ENCODE measurements at places on chromosomes 1 and 21.

- no peak for DNase-seq
These were observed 421.5 kb downstream of the PTPRU start for GRCh38 chr1:29657816-29658215.

GRCh38 chr1:247444571-247444970 lies 13.3 kb downstream of the OR2B11 start:
- no peak for DNase-seq

- DNase-seq, result no peak
These were observed 260.1 kb downstream of the VAV3 start for GRCh38 chr1:107704911-107705310.

- no peak for DNase-seq
These were observed 33.5 kb upstream of the HHAT start for GRCh38 chr1:210294999-210295745.

- DNase-seq, result no peak
These were observed 294.9 kb upstream of the ADGRL2 start for GRCh38 chr1:81505831-81506230.

GRCh38 chr1:85707267-85707989 lies 805 bp downstream of the ZNHIT6 start:
- no peak for DNase-seq

- no peak for DNase-seq
These were observed 20.0 kb downstream of the MEF2D start for GRCh38 chr1:156480411-156481192.

DNA sequence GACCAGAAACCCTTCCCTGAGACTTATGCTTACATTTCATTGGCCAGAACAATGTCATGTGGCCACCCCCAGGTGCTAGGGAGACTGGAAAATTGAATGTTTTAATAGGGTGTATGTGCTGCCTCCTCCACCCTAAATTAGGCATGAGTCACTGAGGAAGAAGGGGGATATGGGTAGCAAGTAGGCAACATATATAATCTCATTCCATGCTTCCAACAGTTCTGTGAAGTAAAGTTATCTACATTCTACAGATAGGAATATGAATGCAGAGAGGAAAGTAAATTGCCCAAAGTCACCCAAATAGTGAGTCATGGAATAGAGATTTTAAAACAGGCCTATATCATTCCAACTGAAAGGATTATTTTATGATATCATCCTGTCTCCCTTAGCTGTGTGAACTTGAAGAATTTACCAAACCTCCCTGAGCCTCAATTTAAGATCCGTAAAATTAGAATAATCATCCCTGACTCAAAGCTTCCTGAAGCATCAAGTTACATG lies 168.6 kb upstream of the FGGY start:
- no peak for DNase-seq

- DNase-seq, result no peak
These were observed 29.6 kb upstream of the LRRC8D start for GRCh38 chr1:89791064-89791726.

GRCh38 chr1:100038660-100039287 lies 69.0 kb downstream of the SLC35A3 start:
- peak; percentile 47 for DNase-seq

DNA sequence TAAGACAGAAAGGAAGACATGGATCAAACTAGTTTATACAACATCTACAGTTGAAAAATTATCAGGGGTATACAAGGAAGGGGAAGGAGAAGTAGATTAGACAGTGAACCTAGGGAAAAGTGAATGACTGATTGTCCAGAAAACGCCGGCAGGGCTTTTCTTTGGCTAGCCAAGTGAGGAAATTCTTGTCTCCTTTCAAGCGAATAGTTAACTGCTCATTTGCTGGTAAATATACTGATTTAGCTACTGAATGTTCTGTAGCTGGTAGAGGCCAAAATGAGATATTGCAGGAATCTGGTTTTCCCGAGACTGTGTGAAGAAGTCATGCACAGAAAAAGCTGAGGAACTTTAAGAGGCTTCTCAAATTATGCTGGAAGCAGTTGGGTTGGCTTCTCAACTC lies 128.5 kb upstream of the ZNHIT6 start:
- no peak for DNase-seq

DNA sequence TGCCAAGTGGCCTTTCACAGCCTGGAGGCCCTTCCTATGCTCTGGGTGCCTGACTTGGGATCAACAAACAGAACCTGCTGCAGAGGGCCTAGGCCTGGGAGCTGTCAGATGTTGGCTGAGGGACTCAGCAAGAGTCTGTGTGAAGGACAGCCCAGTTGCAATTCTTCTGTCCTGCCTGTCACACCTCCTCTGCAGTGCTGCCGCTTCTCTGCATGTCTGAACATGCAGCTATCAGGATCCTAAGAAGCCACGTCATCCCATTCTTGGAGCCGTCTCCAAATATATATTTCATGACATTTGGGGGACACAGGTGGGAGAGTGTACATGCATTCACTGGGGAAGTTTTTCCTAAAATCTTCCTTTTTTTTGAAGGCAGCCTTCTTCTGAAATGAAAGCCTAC lies 8.6 kb downstream of the FCAMR start:
- DNase-seq, result no peak

DNA sequence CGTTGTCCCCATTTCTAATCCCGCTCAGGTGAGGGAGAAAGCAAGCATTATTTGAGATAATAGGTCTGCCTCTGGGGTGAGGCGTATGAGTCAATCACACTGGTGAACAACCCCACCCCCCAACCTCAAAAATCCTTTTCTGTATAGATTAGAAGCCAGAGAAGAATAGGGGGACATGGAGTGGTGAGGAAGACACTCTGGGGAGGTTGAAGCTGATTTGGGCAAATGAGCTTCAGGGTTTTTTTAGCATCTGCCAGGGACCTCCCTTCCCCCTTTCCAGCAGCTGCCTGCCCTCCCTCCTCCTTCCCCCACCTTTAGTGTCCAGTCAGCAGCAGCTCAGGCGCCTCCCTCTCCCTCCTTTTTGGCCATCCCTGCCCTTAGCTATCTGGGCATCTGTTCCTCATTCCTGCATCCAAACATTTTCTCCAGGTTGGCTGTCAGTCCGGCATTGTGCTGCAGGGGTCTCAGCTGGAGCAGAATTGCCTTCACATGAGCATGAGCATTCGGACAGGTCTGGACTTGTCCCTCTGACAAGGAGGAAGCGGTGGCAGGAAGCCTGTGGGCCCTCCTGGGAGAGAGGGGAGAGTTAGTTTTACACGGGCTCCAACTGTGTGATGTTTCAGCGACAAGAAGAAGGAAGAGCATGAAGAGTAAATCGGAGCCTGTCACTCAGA lies 30.8 kb upstream of the PTGFRN start:
- DNase-seq, result no peak

DNA sequence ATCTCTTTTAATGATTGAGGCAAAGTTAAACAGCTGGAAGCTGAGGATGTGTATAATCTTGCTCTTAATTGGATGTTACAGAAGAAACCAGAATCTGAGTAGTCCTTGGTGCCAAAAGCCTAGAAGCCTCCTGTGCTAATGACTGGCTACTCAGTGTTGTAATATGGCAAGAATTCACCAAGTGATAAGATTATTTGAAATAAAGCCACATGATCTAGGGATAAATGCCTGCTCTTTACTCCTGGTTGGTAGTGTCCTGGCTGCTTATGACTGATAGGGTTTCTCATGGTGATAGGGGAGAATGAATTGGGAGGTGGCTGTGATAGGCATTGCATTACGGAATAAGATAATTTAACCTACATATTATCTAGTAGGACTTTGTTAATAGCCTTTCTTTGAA lies 13.6 kb upstream of the MAB21L3 start:
- DNase-seq, result no peak

GRCh38 chr1:28437924-28438699 lies 67.7 kb upstream of the RCC1 start:
- peak; percentile 82 for DNase-seq

GRCh38 chr1:151048645-151049032 lies 1.1 kb downstream of the C1orf56 start:
- no peak for DNase-seq

DNA sequence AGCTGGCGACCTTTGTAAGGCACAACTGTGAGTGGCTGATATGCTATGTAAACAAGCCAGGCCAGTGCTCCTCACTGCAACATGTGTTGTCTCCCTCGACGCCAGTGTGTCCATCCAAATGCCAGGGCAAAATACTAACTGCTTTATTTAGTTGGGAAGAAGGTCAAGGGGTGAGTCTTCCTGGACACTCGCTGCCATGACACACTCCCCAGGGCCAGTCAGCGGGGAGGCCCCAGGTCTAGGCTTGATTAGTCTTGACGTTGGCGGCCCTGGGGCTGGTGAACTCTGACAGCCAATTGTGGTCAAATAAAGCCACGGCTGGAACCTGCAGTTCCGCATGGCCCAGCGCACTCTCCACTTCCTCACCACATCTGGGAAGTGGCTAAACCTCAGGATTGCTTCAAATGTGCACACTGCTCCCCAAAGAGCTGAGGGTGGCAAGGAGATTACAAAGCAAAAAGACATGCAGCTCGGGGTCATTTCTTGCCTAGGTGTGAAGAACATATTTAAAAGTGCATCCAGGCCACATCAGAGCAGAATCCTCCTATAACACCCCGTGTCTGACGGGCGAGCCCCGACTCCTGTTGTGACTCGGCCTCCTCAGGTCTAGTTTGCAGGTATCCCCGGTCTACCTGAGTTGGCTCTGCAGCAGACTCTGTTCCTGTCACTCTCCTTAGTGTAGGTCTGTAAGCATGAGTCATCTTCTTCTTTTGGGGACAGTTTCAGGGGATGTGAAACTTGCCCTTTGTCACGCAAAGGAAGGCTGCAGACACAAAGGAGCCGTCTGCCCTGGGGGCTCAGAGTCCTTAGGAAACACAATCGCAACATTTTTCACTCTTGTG lies 183.5 kb downstream of the RUNX1 start:
- DNase-seq, result no peak

GRCh38 chr1:35914717-35915116 lies 16.2 kb upstream of the AGO3 start:
- DNase-seq, result no peak

DNA sequence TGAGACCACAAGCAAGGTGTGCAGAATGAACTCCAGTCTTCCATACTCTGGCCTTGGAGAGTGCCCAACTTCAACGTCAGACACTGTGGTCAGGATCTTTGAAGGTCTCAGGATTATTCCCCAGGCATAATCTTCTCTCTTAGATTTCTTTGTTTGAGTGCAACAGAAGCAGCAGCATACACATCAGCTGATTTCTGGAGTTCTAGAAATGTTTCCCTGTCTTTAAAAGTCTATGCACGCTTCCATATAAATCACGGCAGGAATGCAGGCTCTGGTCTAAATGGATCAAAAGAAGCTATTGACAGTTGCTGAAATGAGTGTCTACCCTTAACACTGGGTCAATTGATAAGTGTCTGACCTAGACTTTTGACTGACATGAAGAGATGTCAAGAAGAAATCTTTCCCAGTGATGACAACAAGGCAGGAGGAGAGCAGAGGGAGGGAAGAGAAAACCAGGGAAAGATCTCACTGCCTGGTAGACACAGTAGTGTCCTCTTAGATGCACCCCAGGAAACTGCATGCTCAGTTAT lies 279.7 kb downstream of the SPATA17 start:
- DNase-seq, result no peak

DNA sequence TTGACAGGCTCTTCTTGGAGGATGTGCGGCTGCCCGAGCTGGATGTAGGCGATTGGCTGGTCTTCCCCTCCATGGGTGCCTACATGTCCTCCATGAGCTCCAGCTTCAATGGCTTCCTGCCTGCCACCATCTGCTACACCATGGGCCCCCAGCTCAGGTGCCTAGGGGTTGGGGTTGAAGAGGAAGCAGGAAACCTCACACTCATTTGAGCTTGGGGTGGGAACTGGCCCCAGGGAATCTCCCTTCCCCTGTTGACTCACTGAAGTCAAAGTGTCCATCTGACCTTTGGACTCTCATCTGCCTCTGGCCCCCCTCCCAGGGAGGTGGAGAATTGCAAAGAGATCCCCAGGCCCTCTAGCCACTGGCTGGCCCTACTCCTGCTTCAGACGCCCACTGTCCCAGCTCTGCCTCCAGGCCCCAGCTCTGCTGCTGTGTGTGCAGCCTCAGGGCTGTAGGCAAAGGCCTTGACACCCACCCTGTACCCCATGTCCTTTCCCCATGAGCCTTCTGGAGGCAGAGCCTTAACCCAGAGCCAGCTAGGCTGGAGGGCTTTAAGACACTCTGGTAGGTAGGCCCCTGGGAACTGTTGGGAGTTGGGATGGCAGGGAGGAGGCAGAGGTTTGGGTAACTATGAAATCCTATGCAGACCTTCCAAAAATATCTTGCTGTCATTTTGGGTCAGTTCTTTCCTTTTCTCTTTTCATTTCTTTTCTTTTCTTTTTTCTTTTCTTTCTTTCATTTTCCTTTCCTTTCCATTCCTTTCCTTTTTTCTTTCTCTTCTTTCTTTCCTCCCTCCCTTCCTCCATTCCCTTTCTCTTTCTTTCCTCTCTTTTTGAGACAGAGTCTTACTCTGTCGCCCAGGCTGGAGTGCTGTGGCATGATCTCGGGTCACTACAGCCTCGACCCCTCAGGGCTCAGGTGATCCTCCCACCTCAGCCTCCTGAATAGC lies 66.9 kb upstream of the TINAGL1 start:
- DNase-seq, result no peak

- DNase-seq, result no peak
These were observed 71.3 kb downstream of the WDR4 start for GRCh38 chr21:42807938-42808613.

DNA sequence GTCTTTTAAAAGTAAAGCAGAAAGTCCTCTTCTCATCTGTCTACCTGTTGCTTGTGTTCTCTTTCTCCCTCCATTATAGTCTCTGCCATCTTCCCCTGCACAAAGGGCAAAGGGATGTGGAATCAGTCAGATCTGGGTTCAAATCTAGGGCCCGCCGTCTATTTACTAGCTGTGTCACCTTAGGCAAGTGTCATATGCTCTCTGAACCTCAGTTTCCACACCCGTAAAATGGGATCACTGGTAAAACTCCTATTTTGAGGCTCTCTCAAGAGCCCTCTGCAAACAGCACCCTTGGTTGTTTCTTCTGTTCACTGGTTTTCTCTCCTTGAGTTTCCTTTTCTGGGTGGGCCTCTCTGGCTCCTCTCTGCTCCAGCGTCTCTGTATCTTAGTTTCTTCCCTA lies 2.6 kb upstream of the PTPRU start:
- DNase-seq, result no peak

DNA sequence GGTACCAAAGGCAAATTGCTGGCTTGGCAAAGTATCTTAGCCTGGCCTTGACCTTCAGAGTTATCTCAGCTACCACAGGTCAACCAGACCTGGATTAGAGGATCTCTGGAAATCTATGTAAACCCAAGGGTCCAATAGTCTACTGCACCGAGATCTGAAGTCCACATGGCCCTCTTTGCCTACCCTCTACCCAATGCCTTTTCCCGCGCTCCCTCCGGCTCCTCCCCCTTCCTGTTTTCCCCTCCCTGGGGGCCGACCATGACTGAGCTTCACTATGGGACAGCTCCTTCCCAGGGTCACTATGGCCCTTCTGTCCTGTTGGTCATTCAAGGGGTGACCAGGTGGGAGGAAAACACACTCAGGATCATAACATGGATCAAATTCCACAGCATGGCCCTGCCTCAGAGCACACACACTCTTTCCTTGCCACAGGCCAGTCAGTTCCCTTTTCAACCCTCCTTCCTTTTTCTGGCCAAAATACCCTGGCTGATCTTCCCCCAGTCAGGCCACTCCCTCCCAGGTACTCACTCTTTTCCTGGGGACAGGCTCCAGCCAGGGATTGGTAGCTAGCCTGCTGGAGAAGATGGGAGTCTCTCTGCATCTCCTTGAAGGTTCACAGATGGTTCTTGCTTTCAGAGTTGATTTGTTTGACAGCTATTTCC lies 19.1 kb upstream of the TMEM183A start:
- no peak for DNase-seq
